DMS53 (cell line): ENCODE measurements at places on chromosomes 13 and 19.

DNA sequence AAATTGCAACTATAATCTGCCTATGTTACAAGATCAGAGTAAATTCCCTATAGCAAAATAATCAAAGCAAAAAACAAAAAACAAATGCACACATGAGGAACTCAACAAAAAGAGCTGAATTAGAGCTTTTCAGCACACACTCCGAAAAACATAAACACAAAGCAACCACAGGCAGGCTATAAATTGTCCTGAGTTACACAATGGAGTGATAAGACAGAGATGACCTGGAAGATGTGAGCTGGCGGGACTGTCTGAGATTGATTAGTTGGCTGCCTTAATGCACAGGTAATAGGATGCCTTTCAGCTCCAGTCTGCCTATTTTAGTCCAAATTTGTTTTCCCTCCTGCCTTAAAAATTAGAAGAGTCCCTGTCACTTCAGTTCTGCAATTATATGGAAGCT is 159.0 kb upstream of the FNDC3A start:
- DNase-seq: no peak

DNA sequence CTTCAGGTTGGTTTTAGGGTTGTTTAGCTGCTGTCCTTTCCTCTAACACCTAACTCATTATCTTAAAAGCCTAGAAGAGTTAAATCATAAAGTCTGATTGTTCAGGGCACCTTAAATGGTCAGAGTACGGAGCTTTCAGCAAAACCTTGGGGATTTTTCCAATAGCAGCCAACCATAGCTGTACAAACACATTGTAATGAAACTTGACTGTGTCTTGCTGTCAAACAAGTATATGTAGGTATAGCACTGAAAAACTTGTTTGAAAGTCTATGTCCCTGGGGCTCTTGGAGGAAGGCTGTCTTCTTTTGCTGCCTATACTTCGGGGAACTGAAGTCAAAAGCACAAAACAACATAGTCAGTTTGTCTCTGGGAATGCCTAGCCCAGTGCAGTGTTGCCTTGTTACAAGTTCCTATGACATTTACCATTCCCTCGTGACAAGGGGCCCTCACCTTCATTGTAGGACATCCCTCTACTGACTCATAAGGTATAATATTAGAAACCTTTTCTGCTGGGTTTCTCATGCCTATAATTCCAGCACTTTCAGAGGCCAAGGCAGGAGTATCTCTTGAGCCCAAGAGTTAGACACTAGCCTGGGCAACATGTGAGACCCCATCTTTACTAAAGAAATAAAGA is 474.5 kb upstream of the NBEA start:
- peak; percentile 59 for DNase-seq

DNA sequence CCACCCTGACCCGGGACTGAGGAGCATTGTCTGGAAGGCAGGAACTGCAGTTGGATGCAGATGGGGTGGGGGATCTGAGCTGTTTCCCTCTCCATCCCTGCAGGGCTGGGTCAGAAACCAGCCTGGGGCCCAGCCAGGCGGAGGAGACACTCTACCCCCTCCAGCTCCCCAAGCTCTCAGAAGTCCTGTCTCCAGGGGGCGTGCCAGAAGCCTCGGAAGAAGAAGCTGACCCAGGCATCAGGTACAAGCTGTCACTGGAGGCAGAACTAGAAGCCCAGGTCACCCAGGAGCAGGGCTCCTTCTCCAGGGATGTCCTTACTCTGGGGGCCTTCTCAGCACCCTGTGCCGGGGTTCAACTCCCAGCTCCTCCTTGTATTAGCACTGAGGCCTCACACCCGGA is 15.5 kb downstream of the SIX5 start:
- no peak for DNase-seq

GRCh38 chr13:32627793-32628192 is 41.5 kb downstream of the PDS5B start:
- no peak for DNase-seq

DNA sequence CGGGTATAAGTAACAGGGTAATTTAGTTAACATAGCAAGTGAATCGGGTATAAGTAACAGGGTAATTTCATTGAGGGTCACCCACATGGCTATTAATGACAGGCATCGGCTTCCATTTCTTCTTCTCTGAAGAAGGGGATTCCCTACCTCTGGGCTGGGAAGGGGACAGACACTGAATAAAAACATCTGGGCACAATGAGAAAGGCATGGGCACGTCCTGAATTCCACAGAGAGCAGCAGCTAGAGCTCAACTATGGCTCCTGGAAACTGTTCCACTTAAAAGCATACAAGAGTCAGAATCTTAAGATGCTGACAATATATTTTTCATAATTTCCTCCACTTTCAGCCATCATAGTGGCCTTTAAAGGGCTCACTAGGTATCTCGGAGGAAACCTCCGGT is 51.8 kb downstream of the CRYL1 start:
- DNase-seq: no peak

DNA sequence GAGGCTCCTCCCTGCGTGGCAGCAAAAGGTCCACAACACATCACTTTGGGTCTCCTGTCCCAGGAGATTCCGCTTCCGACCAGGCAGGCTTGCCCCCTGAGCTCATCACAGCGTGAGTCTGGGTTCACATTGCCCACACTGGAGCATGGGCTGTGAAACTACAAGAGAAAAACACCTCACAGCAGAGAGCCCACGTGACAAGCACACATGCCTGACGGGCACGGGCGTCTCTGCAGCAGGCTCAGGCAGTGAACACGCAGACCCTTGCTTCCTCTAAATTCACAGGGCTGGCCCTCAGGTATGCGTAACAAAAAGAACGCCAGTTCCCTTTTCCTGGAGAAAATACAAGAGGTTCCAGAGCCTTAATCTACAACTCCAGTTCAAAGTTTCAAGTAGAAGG is 41.9 kb downstream of the RASA3 start:
- DNase-seq: no peak

GRCh38 chr13:78133511-78133910 is 214.9 kb upstream of the EDNRB start:
- DNase-seq: no peak

DNA sequence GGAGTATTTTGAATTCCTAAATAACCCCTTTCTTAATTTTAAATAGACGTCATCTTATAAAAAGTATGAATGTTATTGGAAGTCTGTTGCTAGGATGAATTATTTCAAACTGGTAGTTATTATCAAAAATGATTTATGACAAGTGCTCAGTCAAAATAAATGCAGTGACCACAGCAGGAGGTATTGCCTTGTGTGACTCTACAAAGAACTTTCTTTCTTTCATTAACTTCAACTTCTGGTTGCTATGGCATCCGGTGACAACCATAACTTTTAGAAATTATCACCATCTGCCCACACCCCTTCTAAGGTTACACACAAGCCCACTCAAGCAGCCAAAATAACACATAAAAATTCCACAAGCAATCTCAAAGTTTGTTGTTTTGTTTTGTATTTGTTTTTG is 189.9 kb downstream of the DACH1 start:
- DNase-seq: no peak

DNA sequence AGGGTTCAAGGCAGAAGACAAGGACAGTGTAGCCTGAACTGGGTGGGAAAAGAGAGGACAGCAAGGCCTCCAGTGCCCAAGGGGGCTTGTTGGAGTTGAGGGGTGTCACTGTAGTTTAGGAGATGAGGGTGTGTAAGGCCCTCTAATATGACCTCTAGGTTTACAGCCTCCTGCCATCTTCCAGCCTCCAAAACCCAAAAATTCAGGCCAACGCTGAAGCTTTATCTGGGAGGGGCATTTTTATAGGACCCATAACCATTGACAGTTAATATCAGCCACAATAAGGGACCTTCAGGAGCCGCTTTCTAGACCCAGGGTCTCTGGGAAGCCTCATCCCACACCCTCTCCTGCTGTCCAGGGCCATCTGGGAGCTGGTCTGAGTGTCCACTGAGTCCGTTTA is 2.8 kb downstream of the KLF1 start:
- no peak for DNase-seq

- no peak for DNase-seq
Measured at GRCh38 chr19:22622020-22622419, 12.1 kb upstream of the ZNF492 start.

GRCh38 chr19:41541990-41542584 is 33.9 kb upstream of the CEACAM21 start:
- peak; percentile 55 for DNase-seq

DNA sequence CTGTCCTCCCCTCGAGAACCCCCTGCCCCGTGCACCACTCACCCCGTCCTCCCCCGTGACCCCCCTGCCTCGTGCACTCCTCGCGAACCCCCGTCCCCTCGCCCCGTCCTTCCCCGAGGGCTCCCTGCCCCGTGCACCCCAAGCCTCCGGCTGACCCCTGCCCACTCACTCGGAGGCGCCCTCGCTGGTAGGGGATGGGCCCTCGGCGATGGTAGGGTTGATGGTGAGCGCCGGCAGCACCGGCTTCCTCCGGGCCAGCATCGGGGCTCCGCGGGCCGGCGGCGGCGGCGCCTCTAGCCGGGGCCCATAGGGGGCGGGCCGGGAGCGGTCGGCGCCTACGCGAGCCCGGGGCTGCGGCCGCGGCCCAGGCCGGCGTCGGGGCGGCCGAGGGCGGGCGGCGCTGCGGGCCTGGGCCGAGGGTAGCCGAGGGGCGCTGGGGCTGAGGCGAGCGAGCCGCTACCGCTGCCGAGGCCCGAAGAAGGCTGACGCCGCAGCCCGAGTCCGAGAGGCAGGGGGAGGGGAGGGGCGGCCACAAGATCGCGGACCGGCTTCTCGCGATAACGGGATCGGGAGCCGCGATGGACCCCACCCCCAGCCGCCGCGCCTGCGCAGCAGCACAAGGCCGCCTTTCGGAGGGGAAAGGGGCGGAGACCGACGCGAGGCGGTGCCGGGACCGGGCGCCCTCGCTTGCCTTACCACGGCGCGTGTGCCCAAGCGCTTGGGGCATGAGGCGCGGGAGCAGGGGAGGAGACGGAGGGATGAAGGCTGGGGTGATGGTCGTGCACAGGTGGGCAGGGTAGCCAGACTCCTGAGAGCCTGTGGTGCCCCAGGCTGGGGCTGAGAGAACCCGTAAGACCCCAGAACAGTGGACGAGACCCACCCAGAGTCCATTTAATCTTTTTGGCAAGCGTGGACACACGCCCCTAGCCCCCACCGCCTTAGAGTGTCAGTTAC is at the start of gene MAP2K2:
Gene MAP2K2 (minus strand): TSS at position 508 of the 954 bp plus-strand sequence. CDS start 247 bp downstream, at position 261.
- DNase-seq: peak; percentile 94

DNA sequence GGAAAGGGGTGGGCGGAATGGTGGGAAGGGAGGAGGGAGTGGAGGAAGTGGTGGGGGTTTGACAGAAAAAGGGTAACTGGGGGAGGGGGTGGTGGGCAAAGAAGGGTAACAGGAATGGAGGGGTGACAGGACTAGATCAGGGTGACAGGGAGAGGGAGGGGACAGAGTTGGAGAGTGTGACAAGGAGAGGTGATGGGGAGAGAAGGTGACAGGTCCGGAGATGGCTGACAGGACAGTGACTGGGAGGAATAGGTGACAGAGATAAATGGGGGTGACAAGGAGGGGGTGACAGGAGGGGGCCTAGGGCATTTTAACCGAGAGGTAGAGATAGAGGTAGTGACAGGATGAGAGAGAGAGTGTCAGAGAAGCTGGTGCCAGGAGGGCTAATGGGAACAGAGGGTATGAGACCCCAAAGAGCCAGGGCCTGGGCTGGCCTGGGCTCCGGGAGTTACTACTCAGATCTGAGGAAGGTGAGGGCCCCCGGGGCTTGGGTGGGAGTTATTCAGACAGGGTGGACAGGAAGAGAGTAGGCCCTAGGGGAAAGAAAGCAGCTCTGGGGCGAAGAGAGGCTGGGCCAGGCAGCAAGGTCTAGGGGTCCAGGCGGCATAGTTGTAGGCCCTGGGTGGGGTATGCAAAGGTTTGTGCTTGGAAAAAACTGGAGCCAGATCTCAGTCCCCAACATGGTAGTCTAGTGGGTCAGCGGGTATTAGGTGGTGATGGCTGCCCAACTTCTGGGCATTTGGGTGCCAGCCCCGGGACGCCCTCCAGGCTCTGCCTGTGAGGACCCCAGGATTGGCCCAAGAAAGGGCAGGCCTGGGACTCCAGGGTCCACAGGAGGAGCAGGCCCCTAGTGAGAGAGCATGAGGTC is 660 bp downstream of the CIC start:
- no peak for DNase-seq
